ENCODE measurements at places on chromosomes 6 and 20.

DNA sequence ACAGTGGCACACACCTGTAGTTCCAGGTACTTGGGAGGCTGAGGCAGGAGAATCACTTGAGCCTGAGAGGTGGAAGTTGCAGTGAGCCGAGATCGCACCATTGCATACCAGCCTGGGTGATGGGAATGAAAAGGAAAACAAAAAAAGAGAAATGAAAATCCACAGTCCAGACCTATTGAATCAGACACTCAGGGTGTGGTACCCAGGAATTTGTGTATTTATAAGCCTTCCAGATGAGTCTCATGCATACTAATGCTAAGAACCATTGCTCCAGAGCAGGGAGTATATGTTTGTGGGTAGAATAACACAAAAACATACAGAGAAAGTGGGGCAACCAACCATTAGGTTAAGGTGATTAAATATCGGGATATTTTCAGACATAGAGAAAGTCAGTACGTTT lies 36.1 kb upstream of the PLCB4 start:
- H3K27me3 ChIP-seq = no peaks in the 10 kb centered on the region
- H3K27ac ChIP-seq = no peak overlapping the region
- no peaks in the 10 kb centered on the region for H3K36me3 ChIP-seq
- no peak overlapping the region for H3K4me3 ChIP-seq
- no peak for DNase-seq

- no peak for DNase-seq
- peaks cover 3% of the 10 kb centered on the region for H3K36me3 ChIP-seq
- H3K4me3 ChIP-seq = no peak overlapping the region
- H3K27ac ChIP-seq = no peak overlapping the region
- H3K27me3 ChIP-seq = no peaks in the 10 kb centered on the region
Measured at GRCh38 chr6:52420668-52421358, 671 bp downstream of the EFHC1 start.

GRCh38 chr6:47066418-47066817 lies 24.3 kb upstream of the ADGRF1 start:
- no peak for DNase-seq
- no peak overlapping the region for H3K4me3 ChIP-seq
- H3K27ac ChIP-seq = no peak overlapping the region

DNA sequence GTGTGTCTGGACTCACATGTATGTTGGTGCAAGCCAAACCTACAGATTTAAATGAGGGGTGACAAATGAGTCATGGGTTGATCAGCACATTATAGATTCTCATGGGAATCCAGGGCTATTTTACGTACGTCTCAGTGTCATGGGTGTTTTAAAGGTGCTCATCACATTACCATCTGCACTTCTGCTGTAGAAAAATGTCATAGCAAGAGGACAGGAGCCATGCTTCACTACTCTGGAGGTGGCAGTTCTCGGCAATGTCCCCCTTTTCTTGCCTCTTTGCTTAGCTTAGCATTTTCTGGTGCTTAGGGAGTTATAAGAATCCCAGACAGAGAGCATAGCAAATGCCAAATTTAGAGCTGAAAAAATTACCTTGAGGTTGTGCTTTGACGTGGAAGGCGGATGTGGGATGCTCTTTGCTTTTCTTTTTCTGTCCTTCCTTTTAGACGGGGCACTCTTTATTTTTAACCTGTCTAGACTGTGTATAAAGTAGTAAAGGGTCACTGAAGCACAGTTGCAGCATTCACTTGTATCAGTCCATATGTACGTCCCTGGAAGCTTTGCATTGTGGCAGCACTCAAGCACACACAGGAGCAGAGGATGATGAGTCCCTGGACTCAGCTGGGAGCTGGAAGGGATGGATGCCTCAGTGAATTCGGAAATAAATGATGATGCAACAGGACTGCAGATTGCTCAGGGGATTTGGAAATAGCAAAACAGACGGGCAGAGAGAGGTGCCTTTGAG lies 139.7 kb downstream of the SYNDIG1 start:
- H3K36me3 ChIP-seq = no peaks in the 10 kb centered on the region
- no peak for DNase-seq
- H3K4me3 ChIP-seq = no peak overlapping the region
- peak overlapping the region; percentile 16 for H3K27ac ChIP-seq
- no peaks in the 10 kb centered on the region for H3K27me3 ChIP-seq
- H3K4me1 ChIP-seq = peaks cover 26% of the 10 kb centered on the region

DNA sequence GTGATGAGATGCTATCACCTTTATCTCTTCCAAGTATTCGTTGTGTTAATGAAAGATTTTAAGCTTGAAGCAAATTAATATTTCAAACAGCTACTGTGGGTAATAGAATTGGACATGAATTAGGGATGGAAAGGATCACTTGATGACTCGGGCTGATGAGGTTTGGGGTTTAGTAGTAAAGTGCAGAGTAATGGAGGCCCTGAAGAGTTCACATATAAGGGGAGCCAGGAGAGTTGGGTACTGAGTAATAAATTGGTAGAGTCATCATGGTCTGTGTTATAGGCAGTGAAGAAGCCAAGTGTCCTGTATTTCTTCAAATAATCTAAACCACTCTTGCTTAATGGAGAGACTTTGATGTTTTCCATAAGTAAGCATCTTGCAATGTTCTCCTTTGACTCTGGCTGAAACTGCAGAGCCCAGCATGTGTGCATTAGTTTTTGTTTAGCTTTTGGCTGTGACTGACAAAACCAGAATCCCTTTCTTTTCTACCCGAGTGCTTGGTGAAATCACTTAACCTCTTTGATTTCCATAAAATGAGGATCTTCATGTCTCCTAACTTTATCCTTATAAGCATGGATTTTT lies 57.6 kb downstream of the L3MBTL3 start:
- H3K36me3 ChIP-seq = peaks cover 29% of the 10 kb centered on the region
- peak overlapping the region; percentile 19 for H3K27ac ChIP-seq
- H3K27me3 ChIP-seq = no peaks in the 10 kb centered on the region
- peaks cover 11% of the 10 kb centered on the region for H3K4me1 ChIP-seq
- H3K4me3 ChIP-seq = no peak overlapping the region

GRCh38 chr6:167356874-167357273 lies 32.0 kb downstream of the TTLL2 start:
- H3K4me1 ChIP-seq = peaks cover 4% of the 10 kb centered on the region
- H3K27ac ChIP-seq = no peak overlapping the region
- H3K27me3 ChIP-seq = peaks cover 13% of the 10 kb centered on the region
- no peak overlapping the region for H3K4me3 ChIP-seq
- DNase-seq = no peak

- no peaks in the 10 kb centered on the region for H3K4me1 ChIP-seq
- H3K27me3 ChIP-seq = no peaks in the 10 kb centered on the region
- H3K36me3 ChIP-seq = no peaks in the 10 kb centered on the region
- DNase-seq = no peak
Measured at GRCh38 chr20:11445891-11446290, 471.8 kb upstream of the BTBD3 start.

DNA sequence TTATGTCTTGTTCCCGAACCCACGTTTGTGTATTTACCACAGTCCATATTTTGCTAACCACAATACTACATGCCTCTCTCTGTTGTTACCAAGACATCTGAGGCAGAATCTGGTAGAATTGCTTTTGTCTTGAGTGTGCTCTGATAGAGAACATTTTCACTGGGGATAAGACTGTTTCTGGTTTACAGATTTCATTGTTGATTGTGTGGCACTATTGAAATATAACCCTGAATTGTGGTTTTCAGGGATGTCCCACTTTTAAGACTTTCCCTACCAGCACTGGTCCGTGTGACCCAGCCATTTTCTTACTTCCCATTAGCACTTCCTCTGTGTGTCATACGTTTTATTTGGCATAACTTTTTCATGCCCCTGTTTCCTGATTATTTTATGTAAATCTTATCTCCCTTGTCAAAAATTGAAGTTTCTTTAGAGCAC lies 12.2 kb downstream of the NCOA7 start:
- peak overlapping the region; percentile 43 for H3K27ac ChIP-seq
- no peaks in the 10 kb centered on the region for H3K27me3 ChIP-seq
- H3K36me3 ChIP-seq = peaks cover 2% of the 10 kb centered on the region

DNA sequence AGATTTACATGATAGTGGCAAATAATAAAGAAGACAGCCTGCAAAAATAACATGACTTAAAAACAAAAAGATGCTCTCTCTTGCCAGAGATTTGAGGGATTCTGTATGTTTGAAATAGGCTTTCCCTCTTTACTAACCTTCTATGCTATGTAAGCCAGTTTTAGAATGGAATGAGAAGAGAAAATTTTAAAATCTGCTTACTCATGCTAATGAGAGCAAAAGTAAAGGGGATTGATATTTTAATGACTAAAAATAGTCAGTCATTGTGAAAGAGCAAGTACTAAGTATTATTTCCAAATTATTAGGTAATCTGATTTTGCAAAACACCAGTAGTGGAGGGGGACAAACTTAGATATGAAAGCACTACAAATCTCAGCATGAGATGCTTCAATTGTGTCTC lies 563.3 kb upstream of the ADGRB3 start:
- H3K27ac ChIP-seq = no peak overlapping the region
- H3K36me3 ChIP-seq = no peaks in the 10 kb centered on the region
- H3K4me3 ChIP-seq = no peak overlapping the region
- DNase-seq = no peak

DNA sequence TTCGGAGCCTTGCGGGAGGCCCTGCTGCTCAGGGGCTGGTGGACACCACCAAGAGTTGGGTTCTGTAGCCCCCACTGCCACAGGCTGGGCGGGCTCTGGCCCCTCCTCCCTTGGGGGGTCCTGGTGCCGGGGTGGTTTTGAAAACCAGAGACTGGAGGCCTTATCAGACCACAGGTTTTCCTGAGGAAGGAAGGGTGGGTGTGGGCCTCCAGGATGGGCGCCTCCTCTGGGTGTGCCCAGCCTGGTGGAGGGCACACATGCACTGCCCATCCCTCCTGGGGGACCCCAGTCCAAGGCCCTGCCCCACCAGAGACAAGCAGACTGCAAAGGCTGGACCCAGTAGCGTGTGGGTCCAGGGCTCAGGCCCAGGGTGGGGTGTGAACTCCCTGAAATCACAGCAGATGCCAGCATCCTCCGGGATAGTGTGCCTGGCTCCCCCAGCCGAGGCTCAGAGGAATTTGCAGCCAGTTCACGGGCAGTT lies 13.5 kb upstream of the ZBTB46 start:
- H3K4me3 ChIP-seq = no peak overlapping the region
- DNase-seq = no peak
- no peak overlapping the region for H3K27ac ChIP-seq
- H3K27me3 ChIP-seq = peaks cover 23% of the 10 kb centered on the region

GRCh38 chr6:158066136-158066781 lies 84.6 kb downstream of the SYNJ2 start:
- no peaks in the 10 kb centered on the region for H3K27me3 ChIP-seq
- peaks cover 19% of the 10 kb centered on the region for H3K36me3 ChIP-seq

DNA sequence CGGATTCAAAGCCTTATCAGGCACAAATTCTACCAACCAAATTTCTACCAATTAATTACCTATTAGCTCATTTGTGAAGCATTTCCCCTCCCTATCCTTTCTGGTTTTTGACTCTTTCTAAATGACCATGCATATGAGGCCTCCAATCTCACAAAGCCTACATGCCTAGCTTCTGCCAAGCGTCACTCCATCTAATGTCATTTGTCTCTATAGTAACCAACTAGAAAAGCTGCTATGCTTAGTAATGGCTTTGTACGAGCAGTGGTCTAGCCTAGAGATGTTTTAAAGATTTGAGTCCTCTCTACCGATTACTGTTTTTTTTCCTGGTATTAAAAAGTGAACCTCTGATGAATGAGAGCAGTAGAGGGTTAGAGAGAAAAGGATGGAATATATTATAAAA lies 4.8 kb upstream of the ASF1A start:
- no peak overlapping the region for H3K4me3 ChIP-seq
- peaks cover 9% of the 10 kb centered on the region for H3K36me3 ChIP-seq
- H3K27me3 ChIP-seq = no peaks in the 10 kb centered on the region
- no peak for DNase-seq
- peak overlapping the region; percentile 46 for H3K27ac ChIP-seq

GRCh38 chr6:41596096-41596685 lies 42.1 kb upstream of the MDFI start:
- H3K36me3 ChIP-seq = peaks cover 4% of the 10 kb centered on the region
- no peaks in the 10 kb centered on the region for H3K27me3 ChIP-seq
- H3K27ac ChIP-seq = no peak overlapping the region
- no peak overlapping the region for H3K4me3 ChIP-seq
- H3K4me1 ChIP-seq = peaks cover 2% of the 10 kb centered on the region
- no peak for DNase-seq

DNA sequence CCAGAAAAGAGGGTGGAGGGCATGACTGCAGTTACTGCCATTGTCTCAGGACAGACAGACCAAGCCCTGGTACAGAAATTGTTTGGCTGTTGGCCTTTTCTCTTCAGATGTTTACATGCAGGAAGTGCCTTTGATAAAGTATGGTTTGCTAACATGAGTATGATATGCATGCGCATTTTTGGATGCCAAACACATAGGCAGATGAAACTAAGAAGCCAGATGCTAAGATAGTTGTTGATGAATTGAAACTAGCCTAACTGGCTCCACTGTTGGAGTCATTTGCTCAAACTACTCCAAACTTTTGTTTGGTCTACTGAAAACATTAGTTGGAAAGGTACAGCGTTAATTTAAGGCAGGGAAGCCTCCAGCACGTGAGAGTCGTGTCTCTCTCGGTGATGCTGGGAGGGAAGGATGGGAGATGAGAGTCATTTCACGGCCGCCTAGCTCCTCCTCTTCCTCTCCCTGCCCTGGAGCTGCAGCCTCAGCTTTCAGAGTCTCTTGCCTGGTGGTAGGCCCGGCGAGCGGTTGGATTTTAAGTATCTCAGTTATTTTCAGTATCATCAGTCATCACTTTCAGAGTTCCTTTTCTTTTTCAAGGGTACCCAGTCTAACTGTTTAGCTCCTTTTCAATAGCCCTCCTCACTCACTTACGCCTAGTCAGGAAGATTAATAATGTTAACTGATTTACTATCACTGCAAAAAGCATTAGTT lies 29.7 kb downstream of the RREB1 start:
- H3K4me1 ChIP-seq = peaks cover 35% of the 10 kb centered on the region
- peak overlapping the region; percentile 98 for H3K27ac ChIP-seq
- H3K36me3 ChIP-seq = peaks cover 1% of the 10 kb centered on the region
- DNase-seq = no peak
- H3K27me3 ChIP-seq = no peaks in the 10 kb centered on the region
- H3K4me3 ChIP-seq = peak overlapping the region; percentile 86

GRCh38 chr20:10094566-10095173 lies 59.9 kb downstream of the ANKEF1 start:
- peaks cover 5% of the 10 kb centered on the region for H3K27me3 ChIP-seq
- no peaks in the 10 kb centered on the region for H3K4me1 ChIP-seq
- H3K36me3 ChIP-seq = no peaks in the 10 kb centered on the region
- H3K4me3 ChIP-seq = no peak overlapping the region

- peaks cover 44% of the 10 kb centered on the region for H3K4me1 ChIP-seq
- H3K27me3 ChIP-seq = no peaks in the 10 kb centered on the region
- no peak for DNase-seq
- peaks cover 14% of the 10 kb centered on the region for H3K36me3 ChIP-seq
- H3K4me3 ChIP-seq = peak overlapping the region; percentile 96
Measured at GRCh38 chr20:44959638-44960102, 527 bp downstream of the TOMM34 start.

DNA sequence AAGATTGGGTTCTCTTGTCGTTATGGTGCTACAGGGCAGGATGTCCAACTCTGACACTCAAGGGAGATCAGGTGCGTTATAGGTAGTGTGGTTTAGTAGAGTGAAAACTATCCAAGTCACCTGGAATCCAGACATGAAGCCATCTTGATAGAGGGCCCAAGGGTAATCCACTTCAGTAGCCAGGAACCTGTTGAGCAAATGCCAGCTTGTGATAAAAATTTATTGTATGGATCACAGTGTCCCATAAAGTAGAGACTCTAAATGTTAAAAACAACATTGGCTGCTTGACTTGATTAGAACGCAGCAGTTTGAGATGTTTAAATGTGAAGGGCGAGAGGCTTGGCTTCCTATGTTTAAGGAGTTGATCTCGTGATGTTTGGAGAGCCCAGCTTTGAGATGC lies 105.7 kb upstream of the GMDS start:
- no peak overlapping the region for H3K27ac ChIP-seq
- H3K36me3 ChIP-seq = peaks cover 11% of the 10 kb centered on the region
- no peak overlapping the region for H3K4me3 ChIP-seq
- no peak for DNase-seq
